SJSA1 (cell line): ENCODE measurements at places on chromosomes 12 and 14. TPM values are rescaled to one million over a fixed set of nuclear protein-coding genes. Genes with fewer than 3 reads are reported as not detected.

CCDC177 gene
- total RNA-seq: not detected in 2 replicates

DNA sequence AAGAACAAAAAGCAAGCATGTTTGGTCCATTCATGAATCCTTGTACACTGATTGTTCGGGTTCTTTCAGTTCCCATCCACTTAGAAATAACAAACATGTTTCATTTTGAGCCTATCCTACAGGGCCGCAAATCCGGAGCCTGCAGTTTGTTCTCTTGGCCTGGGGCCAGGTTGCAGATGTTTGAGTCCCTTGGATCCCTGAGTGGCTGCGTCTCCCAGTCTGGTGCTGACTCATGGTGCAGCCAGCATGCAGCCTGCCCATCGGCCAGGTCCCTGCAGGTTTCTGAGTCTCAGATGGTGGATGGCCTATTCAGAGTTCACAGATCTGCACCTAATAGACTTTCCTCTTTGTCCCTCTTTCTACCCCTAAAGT lies 1.9 kb upstream of the DYNC1H1 start:
- DNase-seq: peak; percentile 68

GRCh38 chr12:54173066-54173726 lies 15.6 kb downstream of the SMUG1 start:
- DNase-seq: peak; percentile 24

MUCL1 gene
- total RNA-seq: not detected in 2 replicates

GRCh38 chr12:116015525-116015924 lies 262.0 kb downstream of the MED13L start:
- DNase-seq: peak; percentile 32

BRI3BP gene
- 9.9 and 12.4 TPM in 2 replicates for total RNA-seq

KIF5A gene
- 2.1 and 2.8 TPM in 2 replicates for total RNA-seq

ZNF140 gene
- total RNA-seq: 0.16 and 0.84 TPM in 2 replicates

SLC17A8 gene
- not detected in 2 replicates for total RNA-seq

MED6 gene
- 20.1 and 36.6 TPM in 2 replicates for total RNA-seq

C12orf42 gene
- total RNA-seq: not detected in 2 replicates
